Activated CD8-positive, alpha-beta memory T cell treated with anti-CD3 and anti-CD28 coated beads, Interleukin-2, amount 10 ng/mL, durations not matched to agents 7 days and 5 days (primary cell): ENCODE measurements at places on chromosomes 7 and 10. TPM values are rescaled to one million over a fixed set of nuclear protein-coding genes. Genes with fewer than 3 reads are reported as not detected.

The SLC13A1 gene
- total RNA-seq, result not detected

The SH2D4B gene
- total RNA-seq, result 0.09 TPM

GRCh38 chr7:115059321-115059720 lies 137.4 kb downstream of the MDFIC start:
- no peak overlapping the region for H3K4me3 ChIP-seq
- H3K27ac ChIP-seq, result no peak overlapping the region
- H3K4me1 ChIP-seq, result no peaks in the 10 kb centered on the region
- H3K27me3 ChIP-seq, result no peaks in the 10 kb centered on the region
- H3K36me3 ChIP-seq, result peaks cover 1% of the 10 kb centered on the region

DNA sequence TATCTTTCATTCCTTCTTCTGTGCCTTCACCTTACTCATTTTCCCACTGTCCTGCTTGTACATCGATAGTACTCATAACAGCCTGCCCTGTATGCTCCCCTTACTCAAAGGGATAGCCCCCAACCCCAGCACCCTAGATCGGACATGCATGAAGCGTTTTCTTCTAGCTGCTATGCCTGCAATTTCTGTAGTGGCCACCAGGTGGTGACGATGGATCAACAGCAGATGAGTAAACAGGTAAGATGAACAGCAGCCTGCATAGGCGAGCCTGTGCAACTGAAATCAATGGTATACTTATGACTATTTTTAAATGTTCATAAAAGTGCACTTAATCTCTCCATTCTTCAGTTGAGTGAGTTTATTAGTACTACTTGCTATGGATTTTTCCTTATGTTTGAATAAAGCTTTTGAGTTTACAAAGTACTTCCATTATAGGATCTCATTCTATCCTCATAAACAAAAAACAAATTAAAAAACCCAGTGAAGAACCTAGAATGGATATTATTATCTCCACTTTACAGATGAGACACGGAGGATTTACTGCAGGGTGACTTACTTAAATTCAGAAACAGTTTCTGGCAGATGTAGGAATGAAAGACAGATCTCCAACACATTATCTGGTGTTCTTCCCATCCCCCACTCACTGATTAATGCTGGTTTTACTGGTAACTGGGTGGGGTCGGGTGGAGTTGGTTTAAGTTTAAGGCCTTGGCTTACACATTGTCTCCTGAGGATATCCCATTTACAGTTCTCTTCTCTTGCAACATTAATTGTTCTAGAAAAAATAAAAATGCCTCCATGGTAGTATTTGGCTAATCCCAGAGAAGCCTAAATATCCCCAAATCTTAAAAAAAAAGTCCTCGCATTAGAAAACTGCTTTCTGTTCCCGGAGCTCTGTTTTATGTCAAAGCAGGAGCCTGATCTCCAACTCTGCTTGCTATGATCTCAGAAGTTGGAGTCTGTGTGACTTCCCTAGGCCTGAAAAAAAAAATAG lies 222.1 kb downstream of the GLI3 start:
- H3K27me3 ChIP-seq, result peaks cover 5% of the 10 kb centered on the region
- H3K36me3 ChIP-seq, result no peaks in the 10 kb centered on the region
- H3K27ac ChIP-seq, result no peak overlapping the region
- H3K4me3 ChIP-seq, result no peak overlapping the region
